ENCODE measurements at places on chromosomes 2 and 18.

- DNase-seq, result no peak
Measured at GRCh38 chr2:168210895-168211570, 36.4 kb downstream of the STK39 start.

DNA sequence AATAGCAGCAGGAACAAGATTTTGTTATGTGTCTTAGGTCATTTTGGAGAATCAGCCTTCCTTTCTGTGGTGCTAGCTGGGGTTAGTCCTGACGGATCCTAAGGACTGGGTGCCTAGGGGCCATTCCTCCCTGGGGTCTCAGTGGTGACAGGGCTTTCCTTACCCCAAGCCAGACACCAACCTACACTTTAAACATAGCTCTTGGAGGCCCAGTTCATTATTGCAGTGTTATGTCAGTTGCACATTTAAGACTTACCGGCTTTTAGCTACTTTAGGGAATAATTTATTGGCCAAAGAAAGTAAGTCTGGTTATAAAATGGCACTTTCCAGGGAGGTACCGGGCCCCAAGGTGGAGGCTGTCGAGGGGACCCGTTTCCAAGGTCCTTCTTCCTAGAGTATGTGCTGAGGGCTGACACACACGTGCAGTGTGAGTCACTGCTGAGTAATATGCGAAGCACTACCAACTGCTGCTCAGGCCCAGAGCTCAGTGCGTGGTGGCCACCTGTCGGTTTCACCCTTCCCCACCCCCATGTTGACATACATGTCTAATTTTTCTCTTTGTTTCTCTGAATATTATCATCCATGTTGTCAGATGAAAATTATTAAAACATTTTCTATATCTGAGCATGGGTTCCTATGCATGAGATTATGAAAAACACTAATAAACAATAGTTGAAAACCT lies 37.0 kb upstream of the GRHL1 start:
- no peak for DNase-seq

GRCh38 chr2:72613931-72614330 lies 211.9 kb downstream of the EXOC6B start:
- DNase-seq, result no peak

DNA sequence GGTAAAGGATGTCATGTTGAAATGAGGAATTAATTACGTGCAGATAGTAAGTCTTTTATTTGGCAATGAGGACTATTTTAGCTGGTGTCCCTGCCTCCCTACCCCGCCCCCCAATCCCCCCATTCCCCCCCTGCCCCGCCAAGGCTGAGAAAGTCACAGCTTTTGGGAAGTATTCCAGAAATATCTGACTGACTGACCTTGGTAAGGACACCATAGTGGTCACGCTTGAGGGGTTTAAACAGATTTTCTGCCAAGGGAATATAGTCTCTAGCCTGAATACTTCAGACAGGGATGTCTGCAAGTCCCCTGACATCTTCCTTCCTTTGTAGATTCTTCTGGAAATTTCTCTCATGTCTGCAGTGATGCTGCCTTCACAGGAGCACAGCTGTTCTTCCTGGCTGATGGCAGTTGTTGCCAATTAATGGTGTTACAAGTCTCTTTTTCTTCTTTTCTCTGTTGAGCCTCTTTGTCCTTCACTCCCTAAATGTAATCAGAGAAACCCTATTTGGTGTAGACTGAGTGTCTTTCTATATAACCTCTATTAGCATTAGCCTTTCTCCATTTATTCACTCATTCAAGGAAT lies 53.7 kb upstream of the MGAT5 start:
- no peak for DNase-seq

GRCh38 chr2:233480490-233481202 lies 85.9 kb downstream of the USP40 start:
- DNase-seq, result peak; percentile 10

GRCh38 chr2:21310493-21310892 lies 186.7 kb downstream of the TDRD15 start:
- no peak for DNase-seq

- no peak for DNase-seq
Measured at GRCh38 chr2:202376460-202377206, 506 bp downstream of the BMPR2 start.

GRCh38 chr2:173749315-173749714 lies 215.9 kb downstream of the SP3 start:
- DNase-seq, result no peak

GRCh38 chr2:98634406-98635092 lies 26.2 kb downstream of the UNC50 start:
- no peak for DNase-seq

GRCh38 chr2:123720760-123721159 lies 304.3 kb upstream of the CNTNAP5 start:
- DNase-seq, result peak; percentile 41

GRCh38 chr2:149466635-149467034 lies 120.9 kb downstream of the MMADHC start:
- DNase-seq, result no peak

DNA sequence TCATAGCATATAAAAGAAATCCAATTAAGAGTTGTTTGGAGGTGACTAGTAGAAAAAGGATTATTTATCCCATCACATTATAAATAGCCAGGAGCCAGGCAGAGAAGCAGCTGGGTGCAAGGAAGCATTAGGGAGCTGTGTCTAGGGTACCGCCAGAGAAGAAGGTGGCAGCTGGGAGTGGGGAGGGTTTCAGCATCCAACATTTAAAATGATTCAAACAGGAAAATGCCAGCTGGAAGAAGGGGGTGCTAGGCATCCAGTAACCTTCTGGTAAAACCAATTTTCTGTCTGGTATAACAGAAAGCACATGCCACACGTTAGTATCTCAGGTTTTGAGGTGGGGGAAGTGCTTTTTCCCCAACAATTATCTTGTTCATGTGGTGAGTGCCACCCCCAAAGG lies 452.4 kb downstream of the ZEB2 start:
- DNase-seq, result no peak

DNA sequence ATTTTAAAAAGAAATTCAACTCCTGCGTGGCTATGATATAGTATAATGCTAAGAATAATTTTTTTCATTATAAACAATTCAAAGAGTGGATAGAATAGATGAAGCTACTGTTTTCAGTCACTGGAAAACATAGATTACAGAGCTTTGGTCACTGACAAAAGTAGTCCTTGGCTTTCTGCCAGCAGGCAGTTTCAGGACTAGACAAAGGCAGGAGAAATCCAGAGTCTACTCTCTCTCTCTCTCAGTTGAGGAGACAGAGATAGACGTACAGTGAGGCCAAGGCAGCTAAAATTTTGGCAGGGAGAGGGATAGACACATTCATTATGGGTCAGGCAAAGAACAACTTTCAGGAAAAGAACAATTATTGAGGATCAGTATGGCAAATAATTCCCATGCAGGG lies 491.4 kb upstream of the CRIM1 start:
- no peak for DNase-seq

DNA sequence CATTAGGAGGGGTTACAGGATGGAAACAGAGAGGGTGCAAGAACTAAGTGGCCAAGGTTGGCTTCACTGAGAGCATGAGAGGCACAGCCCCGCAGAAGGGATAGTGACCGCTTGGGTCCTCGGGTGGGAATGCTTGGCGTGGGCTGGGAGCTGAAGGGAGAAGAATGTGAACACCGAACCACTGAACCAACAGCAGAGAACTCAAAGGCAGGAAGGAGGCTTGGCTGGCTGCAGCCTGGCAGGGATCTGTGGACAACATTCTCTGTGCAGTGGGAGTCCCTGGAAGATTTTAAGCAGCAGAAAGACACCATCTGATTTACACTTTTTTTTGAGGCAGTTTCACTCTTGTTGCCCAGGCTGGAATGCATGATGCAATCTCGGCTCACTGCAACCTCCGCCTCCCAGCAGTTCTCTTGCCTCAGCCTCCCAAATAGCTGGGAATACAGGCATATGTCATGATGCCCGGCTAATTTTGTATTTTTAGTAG lies 33.9 kb downstream of the SOWAHC start:
- DNase-seq, result no peak

DNA sequence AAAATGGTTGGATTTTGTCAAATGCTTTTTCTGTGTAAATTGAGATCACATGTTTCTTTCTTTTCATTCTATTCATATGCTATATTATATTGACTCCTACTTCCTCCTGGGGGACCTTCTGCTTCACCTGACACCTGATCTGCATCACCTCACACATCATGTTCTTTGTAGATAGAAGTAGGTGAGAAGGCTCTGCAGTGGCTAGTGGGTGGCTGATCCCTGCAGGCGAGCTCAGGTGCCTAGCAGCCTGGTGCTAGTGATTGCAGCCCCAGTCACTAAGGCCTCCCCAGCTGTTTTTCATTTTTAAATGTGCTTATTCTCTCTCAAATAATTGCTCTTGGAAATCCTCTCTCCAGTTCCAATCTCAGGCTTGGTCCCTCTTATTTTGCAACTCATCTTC lies 33.6 kb downstream of the MC4R start:
- DNase-seq, result no peak

- no peak for DNase-seq
Measured at GRCh38 chr2:121282800-121283385, 2.1 kb downstream of the TFCP2L1 start.

- DNase-seq, result no peak
Measured at GRCh38 chr18:22827741-22828140, 105.4 kb upstream of the RBBP8 start.

DNA sequence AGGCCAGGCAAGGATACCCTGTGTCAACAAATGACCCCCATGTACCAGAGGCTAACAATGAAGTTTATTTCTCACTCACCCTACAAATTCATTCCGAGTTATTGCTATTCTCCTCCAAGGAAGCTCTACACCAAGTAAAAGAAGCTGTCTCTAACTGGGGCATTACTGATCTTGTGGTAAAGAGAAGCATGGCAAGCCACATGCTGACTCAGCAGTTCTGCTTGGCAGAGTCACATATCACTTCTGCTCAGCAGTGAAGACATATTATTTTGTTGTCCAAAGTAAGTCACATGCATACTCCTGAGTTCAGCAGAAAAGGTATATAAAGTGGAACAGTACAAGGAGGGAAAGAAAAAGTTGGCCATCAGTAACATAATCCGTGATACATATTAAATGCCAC lies 315.8 kb downstream of the GULP1 start:
- DNase-seq, result no peak

DNA sequence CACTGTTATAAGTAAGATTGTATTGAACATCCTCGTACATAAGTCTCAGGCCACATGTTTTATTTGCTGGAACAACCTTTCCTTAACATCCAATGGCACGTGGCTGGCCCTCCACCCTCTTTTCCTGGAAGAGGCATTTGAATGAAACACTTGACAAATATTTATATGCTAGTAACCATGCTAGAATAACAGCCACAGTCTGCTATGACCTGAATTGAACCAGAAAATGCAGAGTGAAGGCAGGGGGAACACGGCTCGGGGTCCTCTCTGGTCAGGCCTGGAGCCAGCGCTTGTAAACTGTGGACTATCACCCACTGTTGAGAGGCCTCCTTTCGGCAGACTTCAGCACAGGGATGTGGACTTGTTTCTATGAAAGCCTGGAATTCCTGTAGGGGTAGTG lies 198.2 kb upstream of the COPS8 start:
- no peak for DNase-seq

DNA sequence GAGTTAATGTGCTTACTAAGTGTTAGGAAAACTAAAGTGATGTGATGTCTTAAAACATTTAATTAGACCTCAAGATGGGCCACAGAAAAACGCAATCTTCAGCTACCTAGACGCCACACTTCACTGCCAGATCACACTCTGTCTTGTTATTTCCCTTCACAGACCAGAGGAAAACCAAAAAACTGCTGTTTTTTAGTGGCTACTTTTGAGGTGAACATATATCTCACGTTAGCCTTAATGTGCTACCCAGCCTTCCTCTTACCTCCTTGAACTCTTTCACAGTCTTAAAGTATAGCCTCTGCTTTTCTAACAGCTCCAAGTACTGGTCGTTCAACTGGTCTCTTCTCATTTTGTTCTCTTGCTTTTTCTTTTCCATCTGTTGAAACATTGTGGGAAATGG lies 83.1 kb downstream of the CCDC93 start:
- no peak for DNase-seq

- peak; percentile 4 for DNase-seq
Measured at GRCh38 chr2:73933194-73933593, 6.5 kb downstream of the DGUOK start.

- DNase-seq, result no peak
Measured at GRCh38 chr2:20451761-20452499, 5.1 kb downstream of the RHOB start.

DNA sequence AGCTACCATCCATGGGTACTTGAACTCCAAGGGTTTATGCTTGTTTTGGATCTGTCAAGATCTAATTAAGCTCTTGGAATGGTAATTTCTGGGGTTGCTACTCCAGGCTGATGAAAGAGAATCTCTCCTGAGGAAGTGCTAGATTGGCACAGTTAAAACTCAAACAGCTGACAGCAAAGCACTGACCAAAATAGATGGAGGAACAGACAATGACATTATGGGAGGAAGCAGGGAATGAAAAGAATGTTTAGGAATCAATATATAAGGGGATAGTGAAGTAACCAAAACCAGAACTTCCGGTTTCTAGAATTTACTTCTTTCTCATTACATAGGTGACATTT lies 6.3 kb downstream of the THUMPD2 start:
- no peak for DNase-seq

DNA sequence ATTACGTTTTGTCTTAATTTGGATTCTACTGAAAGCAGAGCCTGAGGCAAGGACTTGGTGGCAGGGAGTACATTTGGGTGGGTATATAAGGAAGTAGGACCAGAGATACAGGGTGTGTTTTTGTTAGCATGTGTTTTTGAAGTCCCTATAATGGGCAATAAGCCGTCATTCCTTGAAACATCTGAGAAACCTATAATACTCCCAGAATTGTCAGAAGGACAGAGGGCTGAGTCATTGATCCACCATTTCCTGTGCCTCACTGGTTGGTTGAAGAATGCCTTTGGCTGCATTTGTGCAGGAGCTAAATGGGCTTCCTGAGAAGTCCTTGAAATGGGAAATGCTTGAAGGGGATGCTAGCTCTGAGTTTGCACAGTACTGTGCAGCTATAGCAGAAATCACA lies 281.8 kb upstream of the ZEB2 start:
- no peak for DNase-seq

- DNase-seq, result no peak
Measured at GRCh38 chr2:4604767-4605166, 901.4 kb downstream of the DCDC2C start.

GRCh38 chr18:5868218-5868854 lies 27.0 kb downstream of the TMEM200C start:
- DNase-seq, result peak; percentile 16

- DNase-seq, result no peak
Measured at GRCh38 chr2:239756031-239756789, 268.9 kb downstream of the NDUFA10 start.

All from NCI-H2081 treated with DMSO at 0.1 percent for 48 hours (cell line).